ENCODE measurements at places on chromosomes 1 and 21.

DNA sequence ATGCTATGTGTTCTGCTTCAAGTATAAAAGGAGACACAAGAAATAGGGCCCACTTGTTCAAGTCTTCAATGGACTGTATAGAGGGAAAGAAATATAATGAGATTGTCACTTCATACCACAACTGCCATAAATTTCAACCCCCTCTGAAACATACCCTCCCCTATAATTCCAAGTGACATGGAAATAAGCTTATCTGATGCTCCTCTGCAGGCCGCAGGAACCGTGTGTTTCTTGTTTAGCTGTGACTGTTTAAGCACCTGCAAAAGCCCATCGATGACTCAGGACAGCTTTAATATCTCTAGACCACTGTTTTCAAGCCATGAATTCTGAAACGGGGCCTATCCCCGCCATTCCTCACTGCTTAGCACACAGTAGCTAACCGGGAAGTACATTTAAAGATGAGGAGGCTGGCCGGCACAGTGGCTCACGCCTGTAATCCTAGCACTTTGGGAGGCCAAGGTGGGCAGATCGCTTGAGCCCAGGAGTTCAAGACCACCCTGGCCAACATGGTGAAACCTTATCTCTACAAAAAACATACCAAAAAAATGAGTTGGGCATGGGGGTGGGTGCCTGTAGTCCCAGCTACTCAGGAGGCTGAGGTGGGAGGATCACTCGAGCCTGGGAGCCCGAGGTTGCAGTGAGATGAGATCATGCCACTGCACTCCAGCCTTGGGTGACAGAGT lies 4.2 kb downstream of the HLCS start:
- no peak for DNase-seq

DNA sequence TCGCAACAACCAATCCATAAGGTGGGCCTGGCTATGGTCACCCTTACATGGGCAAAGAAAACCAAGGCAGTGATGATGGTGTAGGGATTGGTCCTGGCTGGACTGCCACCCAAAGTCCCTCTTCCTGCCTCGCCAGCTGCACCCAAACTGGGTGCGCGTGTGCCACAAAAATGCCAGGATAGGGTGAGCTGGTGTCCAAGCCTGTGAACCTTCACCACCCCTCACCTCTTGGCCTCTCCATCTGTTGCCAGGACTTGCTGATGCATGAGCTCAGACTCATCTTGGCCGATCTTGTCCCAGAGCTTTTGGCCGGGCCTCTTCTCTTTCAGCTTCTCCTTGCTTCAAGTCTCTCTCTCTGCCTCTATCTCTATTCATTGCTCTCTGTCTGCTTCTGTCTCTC lies 41.8 kb downstream of the FOXD2 start:
- DNase-seq = no peak

GRCh38 chr1:23601968-23602876 lies 42.9 kb upstream of the ID3 start:
- DNase-seq = no peak

GRCh38 chr1:153790966-153791647 lies 15.9 kb downstream of the SLC27A3 start:
- no peak for DNase-seq

GRCh38 chr21:44918581-44919033 lies 2.1 kb downstream of the ITGB2 start:
- no peak for DNase-seq

DNA sequence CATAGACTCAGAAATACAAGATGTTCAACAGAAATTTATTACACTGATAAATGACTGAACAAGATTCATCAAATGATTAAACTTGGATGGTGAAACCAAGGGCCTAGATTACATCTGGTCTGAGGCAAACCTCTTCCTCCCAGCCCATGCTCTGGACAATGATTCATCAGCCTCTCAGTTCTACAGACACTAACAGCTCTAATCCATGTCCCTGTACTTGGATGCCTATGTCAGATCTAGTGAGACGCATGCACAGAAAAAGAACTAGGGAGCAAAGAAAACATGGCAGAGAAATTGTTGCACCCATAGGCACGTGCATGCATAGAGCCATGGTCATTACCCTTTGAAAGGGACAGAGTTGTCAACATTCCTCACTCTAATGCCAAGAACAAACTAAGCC lies 250.1 kb downstream of the KCNH1 start:
- DNase-seq = no peak

DNA sequence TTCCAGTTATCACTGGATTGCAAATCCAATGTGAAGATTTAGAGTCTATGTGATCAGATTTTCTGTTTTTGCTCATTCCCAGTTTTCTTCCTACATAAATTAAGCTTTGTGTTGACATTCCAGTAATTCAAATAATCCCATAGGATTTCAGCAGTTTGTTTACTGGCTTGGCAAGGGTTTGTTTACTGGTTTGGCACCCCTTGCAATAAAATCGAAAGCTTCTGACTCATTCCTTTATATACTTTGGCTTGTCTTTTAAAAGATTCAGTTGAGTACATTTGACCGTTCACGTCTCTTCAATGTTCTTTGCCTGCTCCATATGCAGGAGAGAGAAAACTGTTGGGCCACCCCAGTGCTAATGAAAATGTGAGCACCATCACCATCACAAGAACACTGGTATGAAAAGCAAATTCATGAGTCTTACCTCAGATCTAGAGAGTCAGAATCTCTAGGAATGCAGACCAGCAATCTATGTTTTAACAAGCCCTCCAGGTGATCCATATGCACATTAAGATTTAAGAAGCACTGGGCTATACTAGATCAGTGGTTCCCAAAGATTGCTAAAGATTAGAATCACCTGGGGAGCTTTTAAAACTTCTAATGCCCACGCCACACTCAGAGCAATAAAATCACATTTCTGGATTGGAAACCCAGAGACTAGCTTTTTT lies 32.8 kb downstream of the ZC3H11B start:
- no peak for DNase-seq

DNA sequence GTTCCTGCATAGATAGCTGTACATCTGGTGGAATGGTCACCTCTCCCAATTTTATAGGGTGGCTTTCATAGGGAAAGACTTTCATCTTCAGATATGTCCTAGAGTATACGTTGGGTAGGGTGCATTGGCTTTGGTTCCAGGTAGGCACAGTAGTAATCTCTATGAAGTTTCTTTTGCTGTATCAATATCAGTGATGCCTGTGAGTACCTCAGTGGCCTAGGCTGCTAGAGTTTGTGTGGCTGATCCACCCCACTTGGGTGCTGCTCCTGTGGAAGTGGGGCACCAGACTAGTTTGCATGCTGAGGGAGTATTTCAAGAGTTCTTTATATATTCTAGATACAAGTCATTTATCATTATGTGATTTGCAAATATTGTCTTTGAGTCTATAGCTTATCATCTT lies 370.5 kb upstream of the VAMP3 start:
- DNase-seq = no peak

GRCh38 chr1:97630281-97630680 lies 290.6 kb downstream of the DPYD start:
- DNase-seq = peak; percentile 6

DNA sequence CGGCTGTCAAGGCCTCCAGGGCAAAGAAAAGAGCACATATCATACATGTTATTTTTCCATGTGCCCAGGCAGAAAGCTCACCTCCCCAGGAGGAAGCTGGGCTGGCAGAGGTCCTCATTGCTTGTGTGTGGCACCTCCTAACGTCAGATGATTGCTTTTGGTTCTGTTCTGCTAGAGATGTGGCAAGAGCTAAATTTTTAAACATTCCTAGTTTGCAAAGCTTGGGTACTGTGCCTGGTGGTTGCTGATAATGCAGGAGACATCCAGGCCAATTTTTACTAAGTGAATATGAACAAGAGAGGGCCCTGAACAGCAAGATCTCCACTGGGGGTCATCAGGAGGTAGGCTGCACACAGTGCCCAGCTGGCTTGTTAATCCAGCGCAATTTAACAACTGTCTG lies 93.9 kb downstream of the TBX19 start:
- no peak for DNase-seq

GRCh38 chr1:213041443-213041842 lies 9.6 kb upstream of the RPS6KC1 start:
- no peak for DNase-seq

DNA sequence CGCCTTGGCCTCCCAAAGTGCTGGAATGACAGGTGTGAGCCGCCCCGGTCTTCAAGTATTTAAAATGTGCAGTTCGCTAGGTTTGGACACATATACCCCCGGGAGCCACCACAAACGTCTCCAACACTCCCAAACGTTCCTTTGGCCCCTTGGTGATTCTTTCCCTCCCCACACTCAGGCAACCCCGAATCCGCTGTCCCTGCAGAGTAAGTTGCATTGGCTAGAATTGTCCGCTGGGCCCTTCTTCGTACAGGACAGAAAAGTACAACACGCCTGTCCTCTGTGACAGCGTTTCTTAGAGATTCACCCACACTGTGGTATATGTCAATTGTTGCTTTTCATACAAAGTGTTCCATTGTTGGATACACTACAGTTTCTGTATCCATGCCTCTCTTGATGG lies 3.2 kb upstream of the PERM1 start:
- DNase-seq = no peak

GRCh38 chr1:164591858-164592257 lies 32.9 kb downstream of the PBX1 start:
- no peak for DNase-seq

DNA sequence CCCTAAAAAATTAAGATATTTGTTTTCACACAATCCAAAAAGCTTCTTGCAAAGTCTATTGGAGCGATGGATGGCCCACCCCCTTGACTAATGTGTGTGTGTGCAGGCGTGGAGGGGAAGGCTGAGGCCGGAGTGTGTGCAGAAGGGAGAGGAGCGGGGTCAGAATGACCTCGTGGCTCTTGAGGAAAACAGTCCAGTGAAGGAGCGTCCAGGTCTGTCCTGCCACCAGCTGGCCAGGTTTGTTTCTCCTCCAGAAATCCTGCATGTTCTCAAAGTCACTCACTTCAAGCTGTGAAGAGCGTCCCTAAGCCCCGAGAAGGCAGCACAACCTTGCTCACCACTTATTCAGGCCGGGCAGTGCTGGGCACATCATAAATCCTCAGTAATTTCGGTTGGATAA lies 69.5 kb upstream of the SSX2IP start:
- no peak for DNase-seq

- DNase-seq = no peak
Measured at GRCh38 chr1:4494027-4494426, 160.4 kb upstream of the AJAP1 start.

DNA sequence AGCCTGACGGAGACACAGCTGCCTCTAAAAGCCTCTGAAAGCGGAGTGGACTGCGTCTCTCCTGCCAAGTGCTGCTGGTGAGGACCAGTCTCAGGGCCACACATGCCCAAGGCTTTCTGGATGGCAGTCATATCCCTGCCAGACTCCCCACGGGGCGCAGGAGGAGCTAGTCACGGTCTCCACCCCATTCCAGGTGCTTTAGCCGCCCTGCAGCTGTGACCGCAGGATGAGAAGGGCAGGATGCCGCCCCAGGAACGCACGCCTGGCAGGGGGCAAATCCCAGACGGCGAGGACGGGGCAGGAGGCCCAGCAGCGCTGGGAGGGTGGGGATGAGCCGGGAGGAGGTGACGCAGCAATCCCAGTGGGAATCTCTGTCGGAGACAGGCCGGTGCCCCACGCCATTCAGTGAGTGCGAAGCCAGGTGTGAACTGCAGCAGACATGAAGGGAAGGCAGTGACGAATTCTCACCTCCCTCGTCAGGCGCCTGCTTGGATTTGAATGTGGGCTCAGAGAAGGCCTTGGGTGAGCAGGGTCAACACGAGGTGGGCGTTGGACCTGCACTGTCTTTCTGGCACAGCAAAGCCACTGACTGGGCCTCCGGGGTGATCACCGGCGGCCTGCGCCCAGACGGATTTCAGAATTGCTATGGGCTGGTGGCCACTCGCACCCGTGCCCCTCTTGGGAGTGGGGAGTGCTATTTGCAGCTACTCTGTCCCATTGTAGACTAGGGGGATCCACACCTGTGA lies 38.5 kb upstream of the SLC19A1 start:
- no peak for DNase-seq

DNA sequence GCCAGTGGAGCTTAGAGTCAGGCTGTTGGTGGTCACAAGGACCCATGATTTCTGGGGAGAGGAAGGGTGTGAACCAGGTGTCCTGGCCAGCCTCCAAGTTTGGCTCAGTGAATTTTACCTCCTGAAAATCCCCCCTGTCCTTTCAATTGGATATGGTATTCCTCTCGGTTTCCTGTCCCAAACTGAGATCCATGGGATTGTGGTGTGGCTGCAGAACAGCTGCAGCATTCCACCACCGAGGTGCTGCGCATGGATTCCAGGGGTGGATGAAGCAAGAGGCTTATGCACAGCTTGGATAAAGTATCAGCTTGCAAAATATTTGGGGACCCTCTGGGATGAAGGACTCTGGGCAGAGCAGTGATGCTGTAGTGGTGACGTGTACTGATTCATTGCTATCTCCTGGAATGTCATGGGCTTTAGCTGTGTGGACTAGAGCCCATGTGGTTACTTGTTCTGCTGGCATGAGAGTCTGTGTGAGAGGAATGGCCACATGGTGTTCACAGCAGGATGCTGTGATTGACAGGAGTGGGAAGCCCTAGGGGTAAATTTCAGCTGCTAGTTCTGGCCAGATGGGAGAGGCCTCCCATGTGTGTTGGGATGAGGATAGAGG lies 148.7 kb upstream of the SPAG17 start:
- no peak for DNase-seq

GRCh38 chr1:210081494-210081893 lies 143.5 kb downstream of the SYT14 start:
- no peak for DNase-seq

DNA sequence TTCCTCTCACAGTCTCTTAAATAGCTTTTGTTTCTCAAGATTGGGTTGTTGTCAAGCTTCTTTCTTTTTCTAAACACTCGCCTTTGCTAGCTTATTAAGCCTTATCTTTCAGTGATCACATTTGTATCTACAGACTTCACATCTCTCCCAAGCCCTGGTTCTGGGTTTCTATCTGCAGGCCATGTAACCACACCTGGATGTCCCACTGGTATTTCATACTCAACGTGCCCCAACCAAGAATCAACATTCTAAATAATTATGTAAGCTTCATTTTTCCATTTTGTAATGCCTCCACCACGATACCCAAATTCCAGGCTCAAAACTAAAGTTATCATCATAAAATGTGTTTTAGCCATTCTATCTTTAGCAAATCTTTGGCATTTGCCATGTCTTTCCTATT lies 372.2 kb downstream of the USH2A start:
- DNase-seq = no peak

DNA sequence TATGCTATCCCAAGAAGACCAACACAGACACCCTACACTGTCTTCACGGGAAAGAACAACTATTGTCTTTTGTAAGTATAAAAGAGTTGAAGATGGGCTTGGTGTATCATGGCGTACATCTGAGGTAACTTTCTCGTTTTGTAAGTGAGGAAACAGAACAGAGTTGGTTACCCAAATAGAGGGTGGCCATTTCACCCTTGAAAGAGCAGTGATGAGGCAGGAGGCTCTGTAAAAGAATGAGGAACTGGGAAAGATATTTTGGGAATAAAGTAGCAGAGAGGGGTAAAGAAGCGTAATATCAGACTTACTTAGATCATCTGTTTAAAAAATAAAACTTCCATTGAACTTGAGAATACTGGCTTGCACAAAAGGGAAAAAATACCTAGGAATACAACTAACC lies 18.9 kb downstream of the FCRL2 start:
- no peak for DNase-seq

All from iPS-NIHi11 (cell line).